ENCODE measurements at places on chromosomes 7 and 10. TPM values are rescaled to one million over a fixed set of nuclear protein-coding genes. Genes with fewer than 3 reads are reported as not detected.

DNA sequence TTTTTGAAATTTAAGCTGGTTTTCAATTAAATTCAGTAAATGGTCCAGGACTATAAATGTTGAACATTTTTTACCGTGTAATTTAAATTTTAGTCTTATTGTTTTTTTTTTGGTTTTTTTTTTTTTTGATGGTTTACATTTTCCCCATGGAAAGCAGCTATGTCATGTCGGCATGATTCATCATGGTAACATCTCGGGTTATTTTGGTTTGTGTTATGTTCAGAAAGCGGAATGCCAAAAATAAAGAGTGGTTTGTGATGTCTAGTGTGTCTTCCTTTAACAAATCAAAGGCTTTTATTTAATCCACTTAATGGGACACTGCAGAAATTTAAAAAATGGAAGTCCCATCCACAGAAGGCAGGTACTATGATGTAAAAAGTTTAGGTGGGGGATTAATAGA is 58.5 kb downstream of the TRUB1 start:
- no peaks in the 10 kb centered on the region for H3K27me3 ChIP-seq
- H3K4me3 ChIP-seq: no peak overlapping the region
- DNase-seq: no peak

DNA sequence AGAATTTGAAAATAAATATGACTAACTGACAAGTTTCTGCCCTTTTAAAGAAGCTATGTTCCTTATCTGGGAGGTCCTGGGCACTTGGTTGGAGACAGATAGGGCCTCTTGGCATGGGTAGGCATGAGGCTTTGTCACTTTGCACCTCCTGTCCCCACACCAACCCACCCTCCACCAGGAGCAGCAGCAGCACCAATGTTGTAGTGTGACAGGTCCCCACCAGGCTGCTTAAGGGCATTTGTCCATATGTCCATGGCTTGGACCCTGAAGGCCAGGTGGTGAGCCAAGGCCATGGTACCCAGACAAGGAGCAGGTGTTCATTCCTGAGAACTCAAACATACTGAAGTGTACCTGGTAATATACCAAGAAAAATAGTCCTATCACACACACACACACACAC is 629.1 kb downstream of the ACTR3B start:
- no peak overlapping the region for H3K27ac ChIP-seq
- H3K4me1 ChIP-seq: no peaks in the 10 kb centered on the region
- no peaks in the 10 kb centered on the region for H3K27me3 ChIP-seq
- no peak overlapping the region for H3K4me3 ChIP-seq
- DNase-seq: no peak

Gene C7orf57
- total RNA-seq: 0.29 TPM

Gene SYNPO2L
- not detected for total RNA-seq

- DNase-seq: no peak
- peaks cover 17% of the 10 kb centered on the region for H3K4me1 ChIP-seq
- no peak overlapping the region for H3K27ac ChIP-seq
- H3K27me3 ChIP-seq: no peaks in the 10 kb centered on the region
- H3K36me3 ChIP-seq: no peaks in the 10 kb centered on the region
Observed at GRCh38 chr10:33160151-33160550, 174.3 kb downstream of the NRP1 start.

Gene BUB3
- total RNA-seq: 307 TPM

GRCh38 chr10:64116707-64117106 is 595.5 kb downstream of the REEP3 start:
- no peak overlapping the region for H3K27ac ChIP-seq
- H3K36me3 ChIP-seq: no peaks in the 10 kb centered on the region
- DNase-seq: no peak
- H3K27me3 ChIP-seq: peaks cover 2% of the 10 kb centered on the region

Gene TACC2
- not detected for total RNA-seq

DNA sequence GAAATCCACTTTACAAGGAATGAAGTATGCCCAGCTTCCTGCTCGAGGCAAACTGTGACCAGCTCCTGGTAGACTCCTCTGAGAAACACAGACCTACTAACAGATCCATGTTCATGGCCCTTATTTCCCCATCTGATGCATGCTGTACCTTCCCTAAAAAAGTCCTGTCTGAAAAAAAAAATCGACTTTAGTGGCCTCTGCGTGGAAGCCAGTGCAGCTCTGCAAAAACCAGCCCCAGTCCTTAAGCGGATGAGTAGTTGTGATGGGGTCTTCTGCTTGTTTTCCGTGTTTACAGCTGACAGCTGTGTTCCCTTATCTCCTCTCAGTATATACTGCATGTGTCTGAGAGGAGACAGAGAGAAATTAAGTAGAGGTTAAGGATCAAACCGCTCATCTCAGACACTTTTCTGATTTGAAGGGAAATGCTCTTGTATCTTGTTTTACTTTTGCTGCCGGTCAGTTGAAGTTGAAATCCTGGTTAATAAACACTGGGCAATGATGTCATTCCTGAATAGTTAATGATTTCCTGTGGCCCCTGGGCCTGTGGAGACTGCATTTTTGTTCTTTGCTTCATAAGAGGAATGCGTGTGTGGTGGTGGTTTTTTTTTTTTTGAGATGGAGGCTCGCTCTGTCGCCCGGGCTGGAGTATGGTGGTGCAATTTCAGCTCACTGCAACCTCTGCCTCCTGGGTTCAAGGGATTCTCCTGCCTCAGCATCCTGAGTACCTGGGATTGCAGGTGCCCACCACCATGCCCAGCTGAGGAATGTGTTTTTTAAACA is 67.6 kb downstream of the DOCK1 start:
- no peak overlapping the region for H3K4me3 ChIP-seq
- no peaks in the 10 kb centered on the region for H3K36me3 ChIP-seq
- H3K27ac ChIP-seq: no peak overlapping the region

Gene CCDC172
- total RNA-seq: not detected

- no peaks in the 10 kb centered on the region for H3K36me3 ChIP-seq
- H3K4me1 ChIP-seq: no peaks in the 10 kb centered on the region
- H3K27me3 ChIP-seq: peaks cover 7% of the 10 kb centered on the region
- no peak for DNase-seq
Observed at GRCh38 chr10:122124808-122125207, 135.8 kb downstream of the TACC2 start.

DNA sequence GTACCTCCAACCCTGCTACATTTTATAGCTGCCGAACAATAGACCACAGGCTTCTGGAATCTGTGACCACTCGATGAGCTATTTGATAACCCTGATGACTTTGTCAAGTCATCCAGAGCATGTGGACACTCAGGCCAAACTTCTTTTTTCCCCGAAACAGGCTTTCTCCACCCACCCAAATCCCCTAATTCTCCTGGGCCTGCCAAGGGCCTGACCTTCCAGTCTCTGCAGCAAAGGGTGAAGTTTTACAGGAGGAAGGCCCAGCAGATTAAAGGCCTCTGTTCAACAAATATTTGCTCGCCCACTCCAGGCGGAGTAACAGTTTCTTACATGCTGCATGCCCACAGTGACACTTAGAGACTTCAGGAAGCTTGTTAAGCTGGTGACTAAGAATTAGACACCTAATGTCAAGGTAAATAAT is 2.0 kb downstream of the JCAD start:
- H3K4me3 ChIP-seq: no peak overlapping the region
- DNase-seq: no peak
- H3K27ac ChIP-seq: no peak overlapping the region
- H3K36me3 ChIP-seq: no peaks in the 10 kb centered on the region
- peaks cover 49% of the 10 kb centered on the region for H3K27me3 ChIP-seq

- no peaks in the 10 kb centered on the region for H3K4me1 ChIP-seq
- H3K36me3 ChIP-seq: no peaks in the 10 kb centered on the region
- no peak overlapping the region for H3K4me3 ChIP-seq
Observed at GRCh38 chr7:5450549-5451327, 27.1 kb upstream of the TNRC18 start.

GRCh38 chr10:100019787-100020141 is 10.0 kb upstream of the DNMBP start:
- H3K27ac ChIP-seq: no peak overlapping the region
- peaks cover 7% of the 10 kb centered on the region for H3K4me1 ChIP-seq
- H3K36me3 ChIP-seq: no peaks in the 10 kb centered on the region
- no peak overlapping the region for H3K4me3 ChIP-seq
- H3K27me3 ChIP-seq: peaks cover 5% of the 10 kb centered on the region

DNA sequence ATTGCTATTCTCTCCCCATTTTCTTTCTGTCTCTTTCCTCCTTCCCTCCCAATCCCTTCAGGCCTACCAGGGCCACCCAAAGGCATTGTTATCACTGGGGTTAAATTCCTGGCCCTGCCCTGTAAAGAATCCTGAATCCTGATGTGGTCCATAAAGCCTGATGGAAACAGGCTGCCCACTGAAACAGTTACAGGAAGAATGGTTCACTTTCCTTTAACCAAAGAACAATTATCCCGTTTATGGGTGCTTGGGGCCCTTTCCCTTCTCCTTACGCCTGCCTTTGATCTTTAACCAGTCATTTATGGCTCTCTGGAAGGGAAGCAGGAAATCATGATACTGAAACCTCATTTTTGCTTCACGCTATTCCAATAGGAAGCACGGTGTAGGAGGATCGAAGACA is 273.1 kb upstream of the NEBL start:
- H3K36me3 ChIP-seq: no peaks in the 10 kb centered on the region
- no peak for DNase-seq
- no peak overlapping the region for H3K27ac ChIP-seq
- peaks cover 30% of the 10 kb centered on the region for H3K27me3 ChIP-seq
- H3K4me1 ChIP-seq: peaks cover 11% of the 10 kb centered on the region

GRCh38 chr7:100983451-100984187 is 14.3 kb downstream of the MUC12 start:
- H3K36me3 ChIP-seq: no peaks in the 10 kb centered on the region
- no peak for DNase-seq
- H3K4me3 ChIP-seq: no peak overlapping the region
- no peak overlapping the region for H3K27ac ChIP-seq

- peaks cover 12% of the 10 kb centered on the region for H3K36me3 ChIP-seq
- peak; percentile 66 for DNase-seq
- H3K4me3 ChIP-seq: no peak overlapping the region
- peaks cover 33% of the 10 kb centered on the region for H3K4me1 ChIP-seq
- no peaks in the 10 kb centered on the region for H3K27me3 ChIP-seq
- H3K27ac ChIP-seq: peak overlapping the region; percentile 38
Observed at GRCh38 chr7:5630670-5631069, 150.8 kb downstream of the RNF216 start.

GRCh38 chr10:100518761-100519241 is 860 bp downstream of the SEC31B start:
- no peak overlapping the region for H3K27ac ChIP-seq
- no peak overlapping the region for H3K4me3 ChIP-seq
- peak; percentile 86 for DNase-seq
- H3K36me3 ChIP-seq: peaks cover 27% of the 10 kb centered on the region

Gene SPAM1
- total RNA-seq: not detected

Gene GPR26
- total RNA-seq: not detected

Gene HOXA7
- not detected for total RNA-seq

- H3K4me3 ChIP-seq: no peak overlapping the region
- H3K4me1 ChIP-seq: peaks cover 6% of the 10 kb centered on the region
- no peaks in the 10 kb centered on the region for H3K27me3 ChIP-seq
- H3K27ac ChIP-seq: no peak overlapping the region
Observed at GRCh38 chr7:25684360-25684759, 456.1 kb upstream of the NPVF start.

DNA sequence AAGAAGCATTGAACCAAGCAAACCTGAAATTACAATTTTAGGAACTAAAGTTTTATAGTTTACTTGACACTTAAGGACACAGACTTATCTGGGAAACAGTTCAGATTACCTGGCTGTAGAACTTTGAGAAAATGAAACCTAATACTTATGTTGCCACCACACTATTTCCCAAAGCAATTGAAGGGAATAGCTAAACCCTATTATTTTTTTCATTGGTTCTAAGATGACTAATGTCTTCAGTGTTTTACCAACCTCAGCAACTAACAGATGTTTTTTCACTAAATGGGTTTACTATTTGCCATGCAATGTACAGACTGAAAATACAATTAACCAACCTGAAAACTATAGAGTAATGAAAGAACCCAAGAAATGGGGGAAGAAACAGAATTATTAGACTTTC is 689.6 kb downstream of the SORCS1 start:
- no peaks in the 10 kb centered on the region for H3K4me1 ChIP-seq
- no peak for DNase-seq
- H3K27ac ChIP-seq: no peak overlapping the region
- no peaks in the 10 kb centered on the region for H3K36me3 ChIP-seq
- H3K27me3 ChIP-seq: no peaks in the 10 kb centered on the region
- H3K4me3 ChIP-seq: no peak overlapping the region

DNA sequence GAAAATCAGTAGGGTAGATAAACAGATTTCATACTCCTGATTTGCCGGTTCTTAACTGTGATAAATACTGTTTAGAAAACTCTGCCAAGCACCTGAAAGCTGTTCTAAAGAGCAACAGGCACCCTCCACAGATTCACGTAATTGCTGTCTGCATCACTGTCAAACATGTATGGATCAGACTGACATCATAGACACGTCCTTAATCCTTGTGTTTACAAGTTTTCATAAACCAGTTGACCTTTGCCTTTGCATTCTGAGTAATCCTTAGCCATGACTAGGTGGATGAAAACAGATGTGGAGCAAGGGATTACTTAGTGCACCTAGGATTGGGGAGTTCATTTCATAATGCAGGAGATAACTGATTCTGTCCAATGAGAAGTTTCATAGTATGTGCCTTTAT is 41.6 kb downstream of the SLC39A12 start:
- no peaks in the 10 kb centered on the region for H3K36me3 ChIP-seq
- no peaks in the 10 kb centered on the region for H3K4me1 ChIP-seq
- DNase-seq: no peak
- no peak overlapping the region for H3K4me3 ChIP-seq
- H3K27me3 ChIP-seq: no peaks in the 10 kb centered on the region

GRCh38 chr10:3588816-3589215 is 196.2 kb downstream of the KLF6 start:
- no peak overlapping the region for H3K4me3 ChIP-seq
- no peak overlapping the region for H3K27ac ChIP-seq
- no peaks in the 10 kb centered on the region for H3K27me3 ChIP-seq
- no peaks in the 10 kb centered on the region for H3K4me1 ChIP-seq

Gene CPA1
- total RNA-seq: not detected

DNA sequence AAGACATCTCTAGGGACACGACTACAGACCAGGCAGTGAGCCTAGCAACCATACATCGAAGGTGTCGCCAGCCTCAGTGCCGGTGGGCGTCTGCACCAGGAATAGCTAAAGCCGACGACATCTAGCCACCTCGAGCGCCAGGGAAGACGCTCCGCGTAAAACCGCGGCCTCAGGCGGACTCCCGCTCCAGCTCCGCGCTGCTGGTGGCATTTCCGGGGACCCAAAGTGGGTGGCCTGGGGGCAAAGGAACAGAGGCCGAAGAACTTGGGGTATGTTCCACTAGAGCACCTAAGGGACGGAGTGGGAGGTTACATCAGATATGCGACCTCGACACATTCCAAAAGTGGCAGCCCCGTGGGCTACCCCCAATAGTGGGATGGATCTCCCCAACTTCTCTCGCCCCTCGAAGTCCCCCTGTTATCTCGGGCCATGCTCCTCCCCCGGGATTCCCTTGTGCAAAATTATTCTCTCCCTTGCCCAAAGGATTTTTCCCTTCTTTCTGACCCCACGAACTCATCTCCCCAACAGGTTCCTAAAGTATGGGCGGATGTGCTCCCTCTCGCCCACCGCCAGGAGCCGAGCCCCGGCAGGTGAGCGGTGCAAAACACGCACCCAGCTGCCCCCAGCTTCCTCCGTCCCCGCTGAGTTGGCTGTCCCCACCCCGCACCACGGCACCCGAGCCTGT is 1.2 kb downstream of the KCNMA1 start:
- no peak overlapping the region for H3K4me3 ChIP-seq
- no peak overlapping the region for H3K27ac ChIP-seq
- H3K36me3 ChIP-seq: no peaks in the 10 kb centered on the region
- H3K27me3 ChIP-seq: peaks cover 56% of the 10 kb centered on the region

- peaks cover 18% of the 10 kb centered on the region for H3K36me3 ChIP-seq
- H3K4me1 ChIP-seq: peaks cover 98% of the 10 kb centered on the region
- H3K4me3 ChIP-seq: peak overlapping the region; percentile 62
- no peaks in the 10 kb centered on the region for H3K27me3 ChIP-seq
- peak overlapping the region; percentile 81 for H3K27ac ChIP-seq
Observed at GRCh38 chr10:104324931-104325330, 13.3 kb downstream of the ITPRIP start.

Gene LIMK1
- total RNA-seq: 9.2 TPM

Data from activated naive CD4-positive, alpha-beta T cell treated with anti-CD3 and anti-CD28 coated beads for 36 hours (primary cell).